ENCODE measurements at places on chromosomes 16 and 17. TPM values are rescaled to one million over a fixed set of nuclear protein-coding genes. Genes with fewer than 3 reads are reported as not detected.
A peak's percentile ranks its signal among the peaks of the same experiment; 100 is the strongest.

Gene LRRC36
- polyA plus RNA-seq: not detected

Gene OR1F1
- polyA plus RNA-seq: not detected

Gene ASGR1
- 0.75 TPM for polyA plus RNA-seq

Gene CBFA2T3
- 0.08 TPM for polyA plus RNA-seq

Gene DNAH3
- polyA plus RNA-seq: not detected

Gene SEC14L5
- polyA plus RNA-seq: not detected

Gene GPR179
- not detected for polyA plus RNA-seq

Gene TMEM132E
- polyA plus RNA-seq: not detected

Gene KRTAP4-3
- polyA plus RNA-seq: not detected

DNA sequence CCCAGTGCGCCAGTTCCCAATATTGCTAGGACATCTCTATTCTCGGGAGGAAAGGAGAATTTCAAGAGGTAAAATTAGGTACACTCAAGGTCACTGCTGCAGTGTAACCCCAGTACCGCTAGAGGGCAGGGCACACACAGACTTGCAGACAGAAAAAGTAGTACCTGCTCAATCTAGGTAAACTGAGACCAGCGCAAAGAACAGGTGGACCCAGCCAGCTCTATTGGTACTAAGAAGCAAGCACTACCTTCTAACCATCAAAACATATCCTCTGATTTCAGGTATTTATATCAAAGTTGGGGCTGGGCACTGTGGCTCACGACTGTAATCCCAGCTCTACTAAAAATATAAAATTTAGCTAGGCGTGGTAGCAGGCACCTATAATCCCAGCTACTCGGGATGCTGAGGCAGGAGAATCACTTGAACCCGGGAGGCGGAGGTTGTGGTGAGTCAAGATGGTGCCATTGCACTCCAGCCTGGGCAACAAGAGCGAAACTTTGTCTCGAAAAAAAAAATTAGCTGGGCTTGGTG lies 3.6 kb upstream of the WDR81 start:
- DNase-seq: peak; percentile 60

DNA sequence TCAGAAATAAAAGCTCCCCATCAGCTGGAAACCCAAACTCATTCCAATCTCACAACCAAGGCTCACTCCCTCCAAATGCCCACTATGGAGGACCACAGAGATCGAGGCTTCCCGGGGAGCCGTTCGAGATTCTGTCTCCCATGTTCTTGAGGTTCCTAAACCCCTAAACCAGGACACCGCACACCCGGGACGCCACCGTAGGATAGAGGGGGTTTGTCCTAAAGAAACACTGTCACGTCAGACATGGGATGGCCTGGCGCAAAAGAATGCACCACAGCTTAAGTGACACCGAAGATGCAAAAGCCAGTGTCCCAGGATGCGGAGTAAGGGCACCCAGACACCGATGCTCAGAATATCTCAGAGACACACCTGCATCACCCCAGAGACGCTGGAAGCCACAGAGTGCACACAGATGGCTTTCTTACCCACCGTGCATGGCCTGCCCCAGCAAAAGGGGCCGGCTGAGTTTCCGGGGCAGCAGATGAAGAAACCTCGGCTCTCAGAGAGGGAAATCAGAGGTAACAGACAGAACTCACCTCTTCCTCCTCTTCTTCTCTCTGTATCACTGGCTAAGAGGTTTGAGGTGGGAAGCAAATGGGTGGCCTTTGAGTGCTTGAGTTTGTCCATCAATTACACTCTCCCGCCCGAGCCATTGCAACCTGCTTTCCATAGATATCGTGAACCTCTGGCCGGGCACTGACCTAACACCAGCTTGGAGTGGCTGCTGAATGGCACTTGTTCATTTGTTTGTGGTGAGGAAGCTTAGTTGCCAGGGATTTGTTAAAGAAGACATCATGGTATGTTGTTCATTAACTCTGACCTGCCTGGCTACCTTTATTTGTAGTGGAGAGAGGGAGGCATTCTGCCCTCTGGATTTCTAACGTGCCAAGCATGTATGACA lies 65.1 kb upstream of the TNRC6C start:
- DNase-seq: no peak

DNA sequence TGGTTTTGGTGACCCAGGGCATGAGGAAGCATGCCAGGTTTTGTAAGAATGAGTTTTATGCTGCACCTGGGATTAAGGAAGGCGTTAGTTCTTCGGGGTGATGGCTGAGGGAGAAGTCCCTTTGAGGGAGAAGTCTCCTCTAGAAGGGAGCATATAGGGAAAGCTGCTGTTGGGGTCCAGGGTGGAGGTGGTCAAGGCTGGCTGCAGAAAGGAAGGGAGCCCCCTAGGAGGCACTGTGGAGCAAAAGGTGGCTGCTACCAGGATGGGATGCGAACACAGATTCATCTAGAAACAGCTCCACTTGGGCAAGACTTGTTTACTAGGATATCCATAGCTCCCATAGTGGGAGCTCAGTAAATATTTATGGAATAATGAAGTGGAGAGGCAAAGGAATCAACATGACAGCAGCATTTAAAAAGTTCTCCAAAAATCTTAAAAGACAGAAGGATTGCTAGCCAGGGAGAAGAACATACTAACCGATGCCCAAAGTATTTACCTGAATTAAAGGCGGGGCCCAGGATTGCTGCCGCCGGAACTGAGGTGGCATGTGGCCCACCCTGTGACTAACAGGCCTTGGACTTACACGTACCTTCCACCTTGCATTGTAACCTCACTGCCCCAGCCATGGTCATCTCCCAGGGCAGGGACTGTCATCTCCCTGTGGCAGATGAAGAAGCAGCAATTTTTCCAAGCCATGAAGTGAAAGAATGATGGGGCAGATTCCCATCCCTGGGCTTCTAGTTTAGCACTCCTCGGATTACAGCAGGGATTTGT lies 7.1 kb upstream of the LPCAT2 start:
- DNase-seq: peak; percentile 50

- no peak for DNase-seq
These were observed 94.1 kb downstream of the PLCG2 start for GRCh38 chr16:81873206-81873605.

GRCh38 chr17:16439811-16440351 lies 24.5 kb downstream of the TRPV2 start:
- peak; percentile 37 for DNase-seq

DNA sequence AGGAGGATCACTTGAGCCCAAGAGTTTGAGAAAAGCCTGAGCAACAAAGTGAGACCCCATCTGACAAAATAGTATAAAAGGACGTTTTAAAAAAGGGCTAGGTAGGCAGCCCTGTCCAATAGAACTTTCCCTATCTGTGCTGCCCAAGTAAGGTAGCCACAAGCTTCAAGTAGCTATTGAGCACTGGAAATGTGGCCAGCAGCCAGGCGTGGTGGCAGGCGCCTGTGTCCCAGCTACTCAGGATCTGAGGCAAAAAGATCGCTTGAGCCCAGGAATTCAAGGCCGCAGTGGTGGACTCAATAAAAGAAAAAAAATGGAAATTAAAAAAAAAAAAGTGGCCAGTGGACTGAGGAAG lies 1.5 kb upstream of the NQO1 start:
- DNase-seq: no peak

- no peak for DNase-seq
These were observed 130.8 kb upstream of the CHMP6 start for GRCh38 chr17:80860703-80861417.

GRCh38 chr16:85571813-85572619 lies 41.1 kb upstream of the GSE1 start:
- DNase-seq: no peak

GRCh38 chr17:13601776-13602551 lies at the start of gene HS3ST3A1:
Gene HS3ST3A1 (minus strand): TSS chr17:13601929. CDS start chr17:13601129, 800 bp downstream.
- peak; percentile 97 for DNase-seq

GRCh38 chr16:11260596-11260966 lies 4.6 kb upstream of the SOCS1 start:
- DNase-seq: no peak
